ENCODE measurements at places on chromosomes 13 and 19.

DNA sequence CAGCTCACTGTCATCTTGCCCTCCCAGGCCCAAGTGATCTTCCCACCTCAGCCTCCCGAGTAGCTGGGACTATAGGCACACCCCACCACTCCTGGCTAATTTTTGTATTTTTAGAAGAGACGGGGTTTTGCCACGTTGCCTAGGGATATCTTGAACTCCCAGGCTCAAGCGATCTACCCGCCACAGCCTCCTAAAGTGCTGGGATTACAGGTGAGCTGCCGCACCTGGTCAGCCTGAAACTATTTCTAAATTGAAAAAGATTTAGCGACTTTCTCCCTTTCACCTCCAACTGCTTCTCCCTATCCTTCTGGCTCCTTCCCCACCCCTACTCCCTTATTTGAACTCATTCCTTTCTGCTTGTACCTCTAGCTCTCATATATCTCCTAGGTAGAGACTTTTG, 19.8 kb upstream of the NAA16 start:
- DNase-seq, result no peak

- DNase-seq, result no peak
Measured at GRCh38 chr19:8064911-8065874, 12.6 kb downstream of the CCL25 start.

GRCh38 chr13:43295825-43296564, 272.6 kb downstream of the DNAJC15 start:
- DNase-seq, result no peak

DNA sequence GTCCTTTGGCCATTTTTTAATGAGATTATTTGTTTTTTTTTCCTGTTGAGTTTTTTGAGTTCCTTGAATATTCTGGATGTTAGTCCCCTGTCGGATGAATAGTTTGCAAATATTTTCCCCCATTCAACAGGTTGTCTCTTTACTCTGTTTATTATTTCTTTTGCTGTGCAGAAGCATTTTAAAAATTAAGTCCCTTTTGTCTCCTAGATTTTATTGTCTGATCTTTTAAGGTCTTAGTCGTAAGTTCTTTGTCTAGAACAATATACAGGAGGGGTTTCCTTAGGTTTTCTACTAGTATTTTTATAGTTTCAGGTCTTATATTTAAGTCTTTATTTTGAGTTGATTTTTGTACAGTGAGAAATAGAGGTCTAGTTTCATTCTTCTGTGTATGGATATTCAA, 284.4 kb downstream of the GPC6 start:
- no peak for DNase-seq

DNA sequence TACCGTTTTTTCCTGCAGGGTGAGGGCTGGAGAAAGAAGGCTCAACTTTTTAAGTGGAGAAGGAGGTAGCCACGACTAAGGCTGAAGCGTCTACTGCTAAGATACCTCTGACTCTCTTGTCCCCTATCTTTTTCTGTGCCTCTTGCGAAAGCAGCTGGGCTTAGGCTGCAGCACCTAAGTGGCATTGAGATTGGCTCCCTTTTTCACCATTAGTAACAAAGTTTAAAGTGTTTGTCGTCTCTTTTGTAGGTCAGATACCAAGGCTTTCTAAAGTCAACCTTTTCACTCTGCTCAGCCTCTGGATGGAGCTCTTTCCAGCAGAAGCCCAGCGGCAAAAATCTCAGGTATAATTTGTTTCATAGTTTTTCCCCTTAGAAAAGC, 887 bp downstream of the CDADC1 start:
- no peak for DNase-seq

DNA sequence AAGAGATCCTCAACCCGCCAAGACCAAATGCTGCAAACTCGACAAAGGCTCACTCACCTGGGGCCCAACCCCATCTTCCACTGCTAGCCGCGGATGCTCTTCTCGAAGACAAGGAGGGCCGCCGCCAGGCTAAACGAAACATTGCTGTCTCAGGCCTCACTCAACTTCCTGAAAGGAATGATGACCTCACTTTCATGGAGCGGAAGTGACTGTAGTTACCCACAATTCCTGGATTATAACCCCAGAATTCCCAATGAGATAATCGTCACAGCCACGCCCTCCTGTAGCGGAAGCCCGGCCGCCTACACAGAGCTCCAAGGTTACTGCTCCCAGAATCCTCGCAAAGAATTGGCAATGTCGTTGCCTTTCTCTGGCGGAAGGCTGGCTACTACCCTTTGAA, 10.5 kb upstream of the ZNF112 start:
- DNase-seq, result no peak

DNA sequence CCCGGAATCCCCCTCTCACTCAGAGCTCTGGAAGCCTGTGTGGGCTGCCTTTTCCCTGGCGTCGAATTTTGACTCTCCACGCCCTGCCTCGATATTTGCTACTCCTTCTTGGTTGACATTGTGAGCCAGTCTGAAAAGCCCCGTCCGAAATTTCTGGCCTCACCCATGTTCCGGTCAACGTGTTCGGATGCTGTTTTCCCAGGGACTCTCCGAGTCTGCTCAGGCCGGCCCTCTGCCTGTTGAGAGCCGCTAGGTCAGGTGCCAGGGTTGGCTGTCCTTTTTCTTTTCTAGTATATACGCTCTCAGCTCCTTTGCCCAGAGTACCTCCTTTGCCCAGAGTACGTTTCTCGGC, 6.8 kb upstream of the DGKH start:
- peak; percentile 89 for DNase-seq

GRCh38 chr19:34851277-34851804, 75.4 kb upstream of the ZNF30 start:
- no peak for DNase-seq

DNA sequence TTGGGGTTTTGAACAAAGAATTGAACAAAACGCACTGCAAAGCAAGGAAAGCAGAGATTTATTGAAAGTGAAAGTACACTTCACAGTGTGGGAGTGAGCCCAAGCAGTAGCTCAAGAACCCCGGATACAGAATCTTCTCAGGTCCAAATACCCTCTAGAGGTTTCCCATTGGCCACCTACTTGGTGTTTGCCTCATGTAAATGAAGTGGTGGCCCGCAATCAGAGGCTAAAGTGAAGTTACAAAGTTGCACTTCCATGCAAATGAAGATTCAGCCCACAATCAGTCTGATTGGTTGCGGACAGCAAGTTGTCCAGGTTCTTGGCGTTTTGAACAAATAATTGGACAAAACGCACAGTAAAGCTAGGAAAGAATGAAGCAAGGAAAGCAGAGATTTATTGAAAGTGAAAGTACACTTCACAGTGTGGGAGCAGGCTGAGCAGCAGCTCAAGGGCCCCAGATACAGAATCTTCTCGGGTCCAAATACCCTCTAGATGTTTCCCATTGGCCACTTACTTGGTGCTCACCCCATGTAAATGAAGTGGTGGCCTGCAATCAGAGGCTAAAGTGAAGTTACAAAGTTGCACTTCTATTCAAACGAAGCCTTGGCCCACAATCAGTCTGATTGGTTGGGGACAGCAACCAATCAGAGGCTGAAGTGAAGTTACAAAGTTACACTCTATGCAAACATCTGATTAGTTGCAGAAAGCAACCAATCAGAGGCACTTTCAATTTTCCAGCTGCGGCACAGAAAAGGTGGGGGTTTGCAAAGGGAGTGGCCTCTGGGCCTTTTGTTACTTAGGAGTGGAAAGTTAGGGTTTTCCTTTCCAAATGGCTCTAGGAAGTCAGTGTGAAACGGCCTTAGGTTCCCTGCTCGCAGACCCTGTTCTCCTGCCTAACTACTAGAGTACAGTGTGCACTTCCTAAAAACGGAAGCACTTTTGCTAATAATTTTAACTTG, 4.8 kb upstream of the TM9SF2 start:
- DNase-seq, result peak; percentile 40

DNA sequence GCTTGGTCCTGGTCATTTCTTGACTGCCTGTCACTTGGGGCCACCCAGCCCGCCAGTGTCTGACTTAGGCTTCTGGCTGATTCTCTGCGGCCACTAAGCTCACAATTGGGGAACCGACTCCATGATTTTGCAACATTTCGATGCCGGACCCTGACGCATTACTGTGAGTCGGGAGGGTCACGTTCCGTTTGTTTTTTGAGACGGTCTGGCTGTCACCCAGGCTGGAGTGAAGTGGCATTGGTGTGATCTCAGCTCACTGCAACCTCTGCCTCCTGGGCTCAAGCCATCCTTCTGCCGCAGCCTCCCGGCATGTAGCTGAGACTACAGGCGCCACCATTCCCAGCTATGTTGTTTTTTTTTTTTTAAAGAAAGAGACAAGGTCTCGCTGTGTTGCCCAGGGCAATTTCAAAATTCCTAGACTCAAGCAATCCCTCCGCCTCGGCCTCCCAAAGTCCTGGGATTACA, 3.2 kb upstream of the ADAT3 start:
- DNase-seq, result no peak

Data from adipocyte (in vitro differentiated cells).